ENCODE measurements at places on chromosomes 16 and 17.

GRCh38 chr17:43598357-43599045 lies 52.4 kb upstream of the ETV4 start:
- no peak for DNase-seq

DNA sequence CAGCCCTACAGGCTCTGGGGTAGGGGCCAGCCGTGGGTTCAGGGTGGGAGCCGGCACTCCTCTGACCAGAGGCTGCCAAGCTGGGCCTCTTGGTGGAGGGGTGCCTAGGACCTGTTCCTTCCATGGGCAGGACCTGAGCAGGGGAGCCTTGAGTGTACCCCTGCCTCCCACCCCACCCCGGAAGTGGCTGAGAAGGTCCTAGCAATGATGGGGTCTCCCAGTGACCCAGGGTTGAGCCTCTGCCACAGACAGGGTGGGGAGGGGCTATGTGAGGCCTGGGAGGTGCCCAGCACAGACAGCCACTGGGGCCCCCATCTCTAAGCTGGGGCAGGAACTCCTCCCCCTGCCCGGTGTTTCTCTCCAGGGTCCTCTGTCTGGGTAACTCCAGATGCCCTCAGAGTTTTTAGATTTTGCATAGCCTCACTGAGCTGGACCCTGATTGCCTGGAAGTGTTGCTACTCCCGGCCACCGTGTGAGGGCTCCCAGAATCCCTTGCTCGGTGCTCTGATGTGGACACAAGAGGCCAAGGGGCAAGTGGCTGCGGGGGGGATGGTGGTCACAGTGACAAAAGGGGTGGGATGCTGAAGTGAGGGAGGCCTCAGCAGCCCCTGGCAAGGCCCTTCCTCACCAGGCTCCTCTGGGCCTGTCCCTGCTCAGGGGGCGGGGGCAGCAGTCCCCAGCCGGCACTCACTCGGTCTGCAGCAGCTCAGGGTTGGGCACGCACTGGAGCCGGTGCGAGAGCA lies 6.4 kb upstream of the MTSS2 start:
- no peak for DNase-seq

DNA sequence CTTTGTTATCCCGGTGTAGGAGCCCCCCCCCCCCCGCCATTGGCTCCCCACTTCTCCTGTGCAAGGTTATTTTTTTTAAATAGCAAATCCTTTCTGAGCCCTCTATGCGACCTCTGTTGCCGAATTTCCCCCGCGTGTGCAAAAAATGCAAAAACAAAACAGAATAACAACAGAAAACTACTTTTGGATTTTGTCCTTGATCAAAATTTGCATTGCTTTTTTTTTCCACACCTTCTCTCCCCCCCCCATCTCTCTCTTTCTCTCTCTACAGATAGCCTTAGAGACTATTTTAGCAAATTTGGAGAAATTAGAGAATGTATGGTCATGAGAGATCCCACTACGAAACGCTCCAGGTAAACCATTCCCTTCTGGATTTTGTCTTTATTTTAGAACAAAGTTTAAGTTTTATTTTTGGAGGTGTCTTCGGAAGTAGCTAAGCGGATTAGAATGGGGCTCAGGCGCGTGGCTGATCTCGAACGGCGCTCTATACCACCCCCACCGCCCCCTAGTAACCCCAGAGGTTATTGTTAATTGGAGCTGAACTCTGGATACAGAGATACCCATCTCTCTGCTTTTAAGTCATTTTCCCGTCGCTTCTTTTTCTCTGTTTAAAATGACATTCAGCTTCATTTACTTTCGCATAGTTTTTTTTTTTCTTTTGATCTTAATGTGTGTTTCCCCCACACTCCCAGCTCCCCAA lies 1.0 kb downstream of the MSI2 start:
- no peak for DNase-seq

DNA sequence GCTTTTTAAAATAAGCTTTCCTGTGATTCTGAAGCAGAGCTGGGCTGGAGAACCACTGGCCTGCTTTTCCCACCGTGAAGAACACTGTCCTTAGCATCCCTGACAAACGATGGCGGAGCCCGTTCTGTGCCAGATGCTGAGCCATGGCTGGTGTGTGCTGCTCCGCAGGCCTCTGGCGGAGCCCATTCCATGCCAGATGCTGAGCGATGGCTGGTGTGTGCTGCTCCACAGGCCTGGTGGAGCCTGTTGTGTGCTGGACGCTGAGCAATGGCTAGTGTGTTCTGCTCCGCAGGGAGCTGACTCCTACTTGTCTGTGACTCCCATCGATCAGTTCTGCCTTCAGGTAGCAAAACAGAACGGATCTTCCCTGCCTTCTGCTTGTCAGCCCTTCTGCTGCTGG lies 4.3 kb downstream of the ENDOV start:
- no peak for DNase-seq

DNA sequence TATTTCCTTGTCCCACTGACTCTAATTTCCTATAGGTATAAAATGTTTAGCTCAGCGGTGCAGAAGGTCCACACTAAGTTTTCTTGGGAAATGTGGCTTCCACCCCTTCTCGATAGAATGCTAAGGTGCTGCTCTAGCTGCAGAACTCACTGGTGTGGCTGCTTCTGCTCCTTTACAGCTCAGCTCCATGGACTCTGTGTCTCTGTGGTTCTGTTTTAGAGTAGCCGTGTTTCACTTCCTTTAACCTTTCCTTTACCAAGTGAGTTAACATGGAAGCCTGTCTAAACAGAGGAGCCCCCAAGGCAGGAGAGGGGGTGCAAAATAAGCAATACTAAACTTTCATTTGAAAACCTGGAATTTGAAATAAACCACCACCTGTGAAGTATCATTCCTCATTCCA lies 65.3 kb downstream of the SPECC1 start:
- no peak for DNase-seq

DNA sequence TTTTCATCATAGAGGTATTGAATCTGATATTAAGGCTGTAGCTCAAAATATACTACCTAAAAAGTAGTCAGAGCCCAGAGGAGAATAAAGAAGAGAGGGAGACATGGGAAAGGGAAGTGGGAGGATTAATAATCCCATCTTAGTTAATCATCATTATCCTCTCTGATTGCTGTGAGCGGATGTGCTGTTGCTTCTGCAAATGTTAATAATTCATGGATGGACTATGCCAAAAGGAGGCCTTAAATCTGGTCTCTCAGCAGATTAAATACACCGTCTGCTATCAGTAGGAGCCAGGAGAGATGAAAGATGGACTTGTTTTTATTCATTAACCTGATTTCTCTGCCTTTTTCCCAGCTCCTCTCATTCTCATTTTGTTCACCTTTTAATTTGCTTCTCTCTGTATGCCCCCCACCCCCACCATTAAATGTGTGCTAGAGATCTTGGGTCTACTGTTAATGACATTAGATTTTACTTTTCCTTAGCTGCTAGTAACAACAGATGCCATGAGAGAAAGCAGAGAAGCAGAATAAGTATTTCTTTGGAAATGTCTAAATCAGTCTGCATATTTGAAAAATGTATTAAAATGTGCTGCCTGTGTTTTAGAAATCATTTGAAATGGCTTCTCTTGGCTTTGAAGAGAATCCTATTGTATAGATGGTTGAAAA lies 44.2 kb downstream of the NUP93 start:
- DNase-seq = no peak

DNA sequence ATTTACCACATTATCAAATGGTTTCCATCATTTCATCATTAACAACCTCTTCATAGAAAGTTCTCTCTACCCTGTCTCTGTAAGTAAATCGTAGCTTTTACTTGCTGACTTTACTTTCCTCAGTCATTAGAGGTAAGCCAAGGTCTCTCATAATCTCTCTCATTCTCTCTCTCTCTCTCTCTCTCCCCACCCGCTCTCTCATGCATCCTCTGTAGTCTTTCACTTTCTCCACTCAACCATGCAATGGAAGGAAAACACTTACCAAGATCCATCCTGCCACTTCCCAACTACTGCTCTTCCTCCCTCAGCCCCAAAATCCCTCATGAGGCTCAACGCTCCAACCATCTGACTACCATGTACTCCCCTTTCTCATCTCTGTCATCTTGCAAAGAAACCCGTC lies 6.1 kb downstream of the CEP112 start:
- no peak for DNase-seq

DNA sequence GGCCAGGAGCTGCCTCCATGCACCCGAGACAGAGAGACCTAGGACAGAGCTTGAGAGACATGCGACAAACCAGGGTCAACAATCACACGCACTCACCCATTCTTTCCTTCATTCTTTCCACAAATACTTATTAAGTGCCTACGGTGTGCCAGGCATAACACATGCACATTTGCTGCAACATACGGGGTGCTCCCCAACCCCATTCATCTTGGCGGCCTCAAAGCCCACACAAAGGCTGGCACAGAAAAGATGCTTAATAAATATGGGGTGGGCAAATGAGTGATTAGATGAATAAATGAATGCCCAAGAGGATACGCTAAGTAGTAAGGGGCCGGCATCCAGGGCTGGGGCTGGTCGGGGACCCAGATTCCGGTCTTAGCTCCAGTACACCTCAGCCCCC lies 117.9 kb downstream of the ZNF423 start:
- no peak for DNase-seq

- DNase-seq = no peak
Measured at GRCh38 chr16:72768591-72768990, 279.3 kb downstream of the ZFHX3 start.

- no peak for DNase-seq
Measured at GRCh38 chr17:80086081-80086480, 15.3 kb upstream of the GAA start.

GRCh38 chr16:86625821-86626220 lies 47.5 kb downstream of the FOXL1 start:
- DNase-seq = no peak

GRCh38 chr17:79255926-79256585 lies 181.4 kb downstream of the ENGASE start:
- DNase-seq = no peak

DNA sequence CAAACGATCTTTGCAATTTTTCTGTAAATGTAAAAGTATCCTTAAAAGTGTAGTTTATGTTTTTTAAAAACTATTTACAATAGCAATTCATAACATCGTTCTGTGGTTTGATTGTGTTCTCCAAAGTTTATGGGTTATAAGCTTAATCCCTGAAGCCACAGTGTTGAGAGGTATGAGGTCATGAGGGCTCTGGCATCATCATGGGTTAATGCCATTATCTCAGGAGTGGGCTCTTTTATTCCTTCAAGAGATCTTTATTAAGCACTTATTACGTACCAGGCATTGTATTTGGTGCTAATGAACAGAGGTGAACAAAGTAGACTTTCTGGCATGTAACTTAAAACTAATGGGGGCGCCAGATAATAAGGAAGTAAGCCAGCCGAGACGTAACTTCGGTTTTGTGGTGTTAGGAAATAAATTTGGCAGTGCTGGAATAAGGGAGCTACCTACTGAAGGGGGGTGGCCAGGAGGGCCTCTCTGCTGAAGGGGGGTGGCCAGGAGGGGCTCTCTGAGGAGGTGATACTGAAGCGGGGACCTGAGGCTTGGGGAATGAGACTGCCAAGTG lies 158.1 kb downstream of the VPS53 start:
- DNase-seq = no peak

DNA sequence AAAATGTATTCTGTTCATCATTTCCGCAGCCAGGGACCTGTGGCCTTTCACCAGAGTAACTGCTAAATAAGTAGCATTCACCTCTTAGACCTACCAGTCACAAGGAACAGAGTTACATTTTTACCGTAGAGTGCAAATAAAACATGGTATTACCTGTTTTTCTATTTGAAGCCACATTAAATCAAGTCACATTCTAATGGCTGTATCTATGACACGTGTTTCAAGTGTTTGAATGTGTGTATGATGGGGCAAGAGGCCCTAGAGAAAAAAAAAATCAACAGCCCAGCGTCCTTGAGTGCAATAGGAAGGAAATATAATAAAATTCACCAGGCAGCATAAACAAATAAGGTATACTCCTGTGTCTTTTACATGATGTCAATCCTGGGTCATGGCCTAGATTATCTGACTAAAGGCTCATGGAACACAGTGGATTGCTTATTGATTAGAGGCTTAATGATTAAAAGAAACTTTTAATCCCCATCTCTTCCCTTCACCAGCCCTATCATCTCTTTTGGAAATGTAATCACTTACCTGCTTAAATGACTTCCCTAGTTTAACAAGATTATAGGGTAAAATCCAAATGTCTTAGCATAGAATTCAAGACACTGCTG lies 168.7 kb upstream of the CDH5 start:
- no peak for DNase-seq

GRCh38 chr17:63805591-63805990 lies 21.6 kb upstream of the PSMC5 start:
- no peak for DNase-seq

DNA sequence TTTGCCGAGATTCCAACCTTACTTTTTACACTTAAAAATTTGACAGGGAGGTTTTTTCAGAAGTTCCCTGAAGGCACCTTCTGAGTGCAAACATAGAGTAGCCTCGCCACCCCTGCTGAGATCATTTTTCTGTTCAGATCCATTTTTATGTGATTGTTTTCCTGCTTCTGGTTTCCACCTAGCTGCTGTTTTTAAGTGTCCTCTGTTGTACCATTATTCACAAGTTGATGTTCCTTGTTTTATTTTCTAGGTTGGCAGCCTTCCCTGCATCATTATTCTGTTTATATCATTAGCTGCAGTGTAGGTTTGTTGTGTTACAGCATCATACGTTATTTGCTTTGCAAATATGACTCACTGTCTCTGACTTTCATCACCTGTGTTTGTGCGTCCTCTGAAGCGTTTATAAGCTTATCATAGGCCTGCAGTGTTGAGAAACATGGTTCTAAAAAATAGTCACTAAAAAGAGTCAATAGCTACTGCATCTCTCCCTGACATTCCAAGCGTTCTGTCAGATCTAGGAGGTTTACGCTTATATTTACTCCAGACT lies 116.9 kb upstream of the CLEC3A start:
- no peak for DNase-seq

- no peak for DNase-seq
Measured at GRCh38 chr16:85736921-85737320, 14.0 kb downstream of the C16orf74 start.

DNA sequence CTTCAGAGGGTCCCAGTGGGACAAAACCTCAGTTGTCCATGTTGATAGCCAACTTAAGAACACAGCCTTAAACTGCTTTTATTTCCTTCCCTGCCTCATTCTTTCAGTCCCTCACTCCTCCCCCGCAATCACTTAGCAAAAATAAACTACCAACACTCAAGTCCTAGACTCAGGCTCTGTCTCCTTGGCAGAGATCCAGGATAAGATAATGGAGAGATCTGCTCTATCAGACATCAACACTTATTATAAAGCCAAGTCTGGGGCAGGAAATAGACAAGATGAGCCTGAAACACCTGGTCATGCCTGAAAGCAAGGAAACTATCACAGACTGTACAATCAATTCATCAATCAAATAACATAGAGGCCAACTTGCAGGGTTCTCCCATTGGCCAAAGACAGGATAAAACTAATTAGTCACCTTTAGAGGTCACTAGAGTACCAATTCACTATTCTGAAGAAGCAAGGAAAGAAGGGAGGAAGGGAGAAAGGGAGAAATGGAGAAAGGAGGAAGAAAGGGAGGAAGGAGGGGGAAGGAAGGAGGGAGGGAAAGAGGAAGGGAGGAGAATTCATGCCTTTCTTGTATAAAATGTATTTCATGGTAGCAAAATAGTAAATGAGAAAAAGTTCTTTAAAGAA lies 15.7 kb downstream of the HYDIN start:
- no peak for DNase-seq

GRCh38 chr17:3482852-3483251 lies 7.1 kb downstream of the ASPA start:
- no peak for DNase-seq
